ENCODE measurements at places on chromosomes 6 and 20. TPM values are rescaled to one million over a fixed set of nuclear protein-coding genes. Genes with fewer than 3 reads are reported as not detected.

- no peak overlapping the region for H3K27ac ChIP-seq
- no peaks in the 10 kb centered on the region for H3K36me3 ChIP-seq
- no peak for DNase-seq
- no peak overlapping the region for H3K4me3 ChIP-seq
- no peaks in the 10 kb centered on the region for H3K4me1 ChIP-seq
- H3K27me3 ChIP-seq: no peaks in the 10 kb centered on the region
Observed at GRCh38 chr6:91485047-91485446, 898.2 kb upstream of the MAP3K7 start.

- H3K27me3 ChIP-seq: peaks cover 35% of the 10 kb centered on the region
- no peak for DNase-seq
- peaks cover 5% of the 10 kb centered on the region for H3K36me3 ChIP-seq
- peak overlapping the region; percentile 37 for H3K27ac ChIP-seq
- no peak overlapping the region for H3K4me3 ChIP-seq
Observed at GRCh38 chr6:14655201-14656061, 537.9 kb downstream of the CD83 start.

- H3K27me3 ChIP-seq: no peaks in the 10 kb centered on the region
- DNase-seq: peak; percentile 61
- H3K4me1 ChIP-seq: peaks cover 46% of the 10 kb centered on the region
Observed at GRCh38 chr6:73732845-73733675, 37.1 kb downstream of the CD109 start.

DNA sequence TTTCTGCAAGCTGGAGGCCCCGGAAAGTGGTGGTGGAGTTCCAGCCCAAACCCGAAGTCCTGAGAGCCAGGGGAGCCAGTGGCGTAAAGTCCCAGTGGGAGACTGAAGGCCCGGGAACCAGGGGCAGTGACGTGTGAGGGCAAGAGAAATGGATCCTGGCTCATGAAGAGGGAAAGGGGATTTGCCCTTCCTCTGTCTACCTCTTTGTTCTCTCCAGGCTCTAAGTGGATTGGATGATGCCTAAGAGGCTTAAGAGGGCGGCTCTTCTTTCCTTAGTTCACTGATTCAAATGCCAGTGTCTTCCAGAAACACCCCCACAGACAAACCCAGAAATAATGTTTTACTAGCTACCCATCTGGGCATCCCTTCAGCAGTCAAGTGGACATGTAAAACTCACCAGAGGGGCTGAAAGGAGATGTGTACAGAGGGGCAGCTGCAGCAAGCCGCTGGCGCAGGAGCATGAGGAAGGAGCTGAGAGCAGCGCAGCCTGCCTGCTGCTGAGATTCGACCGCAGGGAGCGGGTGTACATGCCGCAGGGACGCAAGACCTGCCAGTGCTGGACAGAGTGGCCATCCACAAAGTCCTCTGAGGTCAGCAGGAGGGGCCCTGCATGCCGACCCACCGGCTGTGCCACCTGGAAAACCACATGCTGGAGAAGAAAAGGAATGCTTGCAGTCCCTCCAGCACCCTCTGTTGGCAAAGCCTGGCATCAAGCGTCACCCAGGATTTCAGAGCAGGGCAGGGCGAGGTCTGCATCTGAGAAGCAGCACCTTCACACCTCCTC is 29.5 kb downstream of the CDYL start:
- no peak overlapping the region for H3K4me3 ChIP-seq
- H3K27me3 ChIP-seq: peaks cover 2% of the 10 kb centered on the region
- H3K36me3 ChIP-seq: no peaks in the 10 kb centered on the region
- no peak for DNase-seq

DNA sequence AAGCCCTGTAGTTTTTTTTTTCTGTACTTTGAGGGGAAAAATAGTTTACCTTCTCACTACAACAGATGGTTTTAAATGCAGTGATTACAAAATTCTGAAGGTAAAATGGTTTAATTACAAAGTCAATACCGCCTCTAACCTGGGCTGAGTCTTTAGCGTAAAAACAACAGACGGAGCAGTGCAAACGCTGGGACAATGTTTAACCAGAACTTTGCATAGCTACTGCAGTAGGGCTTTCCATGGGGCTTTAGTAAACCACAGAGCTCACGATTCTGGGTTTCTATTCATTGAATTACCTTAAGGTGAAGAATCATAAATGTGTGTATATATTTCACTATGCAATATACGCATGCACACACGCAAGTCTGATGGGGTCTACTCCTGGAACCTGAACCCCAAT is 77.9 kb downstream of the RFX6 start:
- no peak overlapping the region for H3K4me3 ChIP-seq
- no peak overlapping the region for H3K27ac ChIP-seq
- no peaks in the 10 kb centered on the region for H3K36me3 ChIP-seq

GRCh38 chr20:47274401-47275108 is 81.9 kb downstream of the ZMYND8 start:
- H3K36me3 ChIP-seq: peaks cover 34% of the 10 kb centered on the region
- H3K4me3 ChIP-seq: peak overlapping the region; percentile 69
- H3K4me1 ChIP-seq: peaks cover 56% of the 10 kb centered on the region

- H3K27me3 ChIP-seq: no peaks in the 10 kb centered on the region
- H3K4me3 ChIP-seq: no peak overlapping the region
- H3K4me1 ChIP-seq: peaks cover 5% of the 10 kb centered on the region
- no peak for DNase-seq
- no peaks in the 10 kb centered on the region for H3K36me3 ChIP-seq
Observed at GRCh38 chr6:63740709-63741108, 105.1 kb downstream of the PHF3 start.

DNA sequence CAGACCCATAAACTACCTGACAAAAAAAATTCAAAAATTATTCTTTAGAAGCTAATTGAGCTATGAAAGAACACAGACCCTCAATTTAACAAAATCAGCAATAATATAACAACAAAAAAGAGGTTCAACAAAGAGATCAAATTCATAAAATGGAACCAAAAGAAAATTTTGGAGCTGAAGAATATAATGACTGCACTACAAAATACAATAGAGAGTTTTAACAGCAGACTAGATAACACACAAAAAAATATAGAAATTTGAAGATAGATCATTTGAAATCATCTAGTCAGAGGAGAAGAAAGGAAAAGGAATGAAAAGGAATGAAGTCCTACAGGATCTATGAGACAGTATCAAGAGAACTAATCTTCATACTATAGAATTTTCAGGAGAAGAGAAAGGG is 422.1 kb downstream of the PAX1 start:
- H3K4me1 ChIP-seq: no peaks in the 10 kb centered on the region
- H3K27me3 ChIP-seq: no peaks in the 10 kb centered on the region
- no peak for DNase-seq
- H3K36me3 ChIP-seq: no peaks in the 10 kb centered on the region

DNA sequence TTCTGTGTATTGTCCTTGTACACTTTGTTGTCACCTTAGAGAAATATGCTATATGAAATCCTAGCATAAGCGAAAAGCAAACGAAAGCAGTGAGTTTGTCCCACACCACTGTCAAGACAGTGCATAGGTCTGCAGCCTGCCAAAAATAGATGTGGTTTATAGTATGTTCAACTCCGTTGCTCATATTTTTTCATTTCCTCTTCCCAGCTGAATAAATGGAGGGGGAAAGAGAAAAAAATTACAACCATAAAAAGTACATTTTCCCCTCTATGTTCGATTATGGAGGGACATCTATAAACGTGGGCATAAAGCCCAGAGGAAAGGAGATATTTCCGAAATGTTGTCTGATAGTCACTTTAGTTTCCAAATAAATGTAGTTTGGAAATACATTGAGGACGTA is 25.8 kb downstream of the PRL start:
- no peaks in the 10 kb centered on the region for H3K27me3 ChIP-seq
- DNase-seq: no peak
- H3K4me1 ChIP-seq: no peaks in the 10 kb centered on the region
- no peak overlapping the region for H3K4me3 ChIP-seq

- H3K36me3 ChIP-seq: no peaks in the 10 kb centered on the region
- H3K4me3 ChIP-seq: no peak overlapping the region
- no peak overlapping the region for H3K27ac ChIP-seq
Observed at GRCh38 chr6:147438758-147439528, 69.5 kb upstream of the SAMD5 start.

DNA sequence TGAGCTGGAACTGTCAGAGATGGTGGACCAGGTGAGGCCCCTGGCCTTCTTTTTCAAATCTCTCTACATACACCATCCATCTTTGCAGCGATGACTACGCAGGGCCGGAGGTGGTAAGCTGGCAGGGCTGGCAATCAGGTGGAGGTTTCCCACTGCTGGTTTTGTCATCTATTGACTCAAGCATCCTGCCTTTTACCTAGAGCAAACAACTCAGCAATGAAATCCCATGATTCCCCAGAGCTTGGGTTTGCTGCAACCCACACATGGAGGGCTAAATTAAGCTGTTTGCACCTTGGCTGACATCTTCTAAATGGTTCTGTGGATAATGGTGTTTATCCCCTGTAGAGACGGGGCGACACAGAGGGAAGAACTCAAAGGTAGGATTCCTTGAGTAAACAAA is 170.2 kb downstream of the SCP2D1 start:
- H3K4me3 ChIP-seq: no peak overlapping the region
- no peak for DNase-seq
- H3K4me1 ChIP-seq: no peaks in the 10 kb centered on the region
- H3K27me3 ChIP-seq: no peaks in the 10 kb centered on the region
- no peak overlapping the region for H3K27ac ChIP-seq

GRCh38 chr6:73503027-73503772 is 17.6 kb downstream of the EEF1A1 start:
- H3K4me1 ChIP-seq: no peaks in the 10 kb centered on the region
- H3K36me3 ChIP-seq: peaks cover 18% of the 10 kb centered on the region
- no peak overlapping the region for H3K27ac ChIP-seq
- DNase-seq: no peak
- H3K4me3 ChIP-seq: no peak overlapping the region
- H3K27me3 ChIP-seq: no peaks in the 10 kb centered on the region

DNA sequence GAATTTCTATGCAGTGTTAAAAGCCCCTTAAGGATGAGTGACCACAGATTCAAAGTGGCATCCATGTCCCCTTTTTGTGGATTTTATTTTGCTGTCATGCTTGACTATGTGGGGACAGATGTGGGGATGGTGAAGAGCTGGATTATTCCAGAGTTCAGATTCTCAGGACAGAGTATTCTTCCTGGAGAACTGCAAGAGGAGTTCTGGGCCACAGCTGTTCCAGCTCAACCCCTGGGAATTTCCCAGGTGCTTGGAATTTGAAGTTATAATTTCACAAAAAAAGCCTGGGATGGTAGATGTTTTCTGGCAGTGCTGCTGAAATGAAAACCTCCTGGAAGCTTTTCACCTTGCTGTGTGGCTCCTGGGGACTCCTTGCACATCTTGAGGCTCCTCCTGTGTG is 671.8 kb upstream of the MARCKS start:
- no peaks in the 10 kb centered on the region for H3K27me3 ChIP-seq
- H3K27ac ChIP-seq: no peak overlapping the region

DNA sequence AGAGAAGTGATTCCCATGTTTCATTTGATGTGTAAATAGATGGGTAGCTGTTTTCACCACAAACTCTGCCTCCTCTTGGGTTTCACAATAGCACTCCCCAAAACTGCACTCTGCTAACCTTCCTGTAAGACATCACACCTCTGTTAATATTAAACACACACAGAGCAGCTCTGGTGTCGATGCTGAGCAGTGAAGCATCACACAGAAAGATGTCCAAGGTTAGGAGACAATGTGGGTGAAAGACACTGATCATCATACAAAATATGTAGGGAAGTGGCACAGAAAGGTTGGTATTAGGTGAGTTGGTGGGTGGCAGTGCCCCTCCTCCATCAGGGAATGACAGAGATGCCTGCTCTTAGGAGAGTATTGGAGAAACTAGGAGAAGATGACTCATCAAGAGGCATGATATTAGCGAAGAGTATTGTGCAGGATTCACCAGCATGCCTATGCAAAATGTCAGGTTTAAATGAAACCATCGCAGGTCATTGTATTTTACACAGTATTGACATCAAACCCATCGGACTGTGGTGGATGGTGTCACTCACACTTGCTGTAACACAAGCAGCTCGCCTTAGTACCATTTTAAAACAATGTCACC is 199.7 kb downstream of the TBXT start:
- no peaks in the 10 kb centered on the region for H3K4me1 ChIP-seq
- no peak overlapping the region for H3K27ac ChIP-seq
- H3K4me3 ChIP-seq: no peak overlapping the region
- no peak for DNase-seq
- no peaks in the 10 kb centered on the region for H3K27me3 ChIP-seq

DNA sequence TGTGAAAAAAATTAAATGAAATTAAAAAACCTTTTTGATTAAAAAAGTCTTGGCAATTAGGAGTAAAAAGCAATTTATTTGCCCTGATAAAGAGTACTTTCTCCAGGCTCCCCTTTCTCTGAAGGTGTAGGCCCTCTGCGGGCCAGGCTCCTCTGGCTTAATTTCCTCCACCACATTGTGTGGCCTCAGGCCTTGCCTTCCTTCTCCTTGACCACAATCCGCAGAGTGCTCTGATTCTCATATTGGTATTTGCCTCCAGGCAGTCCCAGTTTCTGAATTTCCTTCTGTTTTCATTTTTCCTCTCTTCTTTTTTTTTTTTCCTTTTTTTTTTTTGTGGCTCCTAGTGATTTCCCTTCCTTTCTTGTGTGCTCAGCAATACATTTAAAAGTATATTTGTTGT is 96.4 kb downstream of the AIG1 start:
- no peaks in the 10 kb centered on the region for H3K4me1 ChIP-seq
- no peak overlapping the region for H3K4me3 ChIP-seq
- no peaks in the 10 kb centered on the region for H3K36me3 ChIP-seq
- peaks cover 2% of the 10 kb centered on the region for H3K27me3 ChIP-seq
- no peak for DNase-seq
- H3K27ac ChIP-seq: no peak overlapping the region

DNA sequence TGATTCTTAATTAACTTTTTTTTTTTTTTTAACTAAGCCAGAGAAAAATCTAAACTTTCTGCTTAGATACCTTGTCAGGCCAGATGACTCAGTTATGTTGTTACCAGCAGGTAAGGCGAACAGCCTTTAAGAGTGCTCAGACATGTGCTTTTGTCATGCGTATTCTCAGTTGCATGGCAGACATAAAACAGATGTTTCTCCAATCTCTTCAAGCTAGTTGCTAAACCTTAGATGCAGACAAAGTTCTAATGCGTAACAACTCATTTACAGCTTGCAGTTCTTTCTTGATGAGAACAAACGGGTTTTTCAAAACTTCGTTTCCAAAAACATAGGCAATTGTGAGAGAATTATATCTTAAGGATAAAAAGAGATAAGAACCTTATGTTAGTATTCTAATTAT is 49.6 kb upstream of the GFRAL start:
- no peaks in the 10 kb centered on the region for H3K27me3 ChIP-seq
- H3K36me3 ChIP-seq: no peaks in the 10 kb centered on the region
- DNase-seq: no peak
- no peak overlapping the region for H3K4me3 ChIP-seq

DNA sequence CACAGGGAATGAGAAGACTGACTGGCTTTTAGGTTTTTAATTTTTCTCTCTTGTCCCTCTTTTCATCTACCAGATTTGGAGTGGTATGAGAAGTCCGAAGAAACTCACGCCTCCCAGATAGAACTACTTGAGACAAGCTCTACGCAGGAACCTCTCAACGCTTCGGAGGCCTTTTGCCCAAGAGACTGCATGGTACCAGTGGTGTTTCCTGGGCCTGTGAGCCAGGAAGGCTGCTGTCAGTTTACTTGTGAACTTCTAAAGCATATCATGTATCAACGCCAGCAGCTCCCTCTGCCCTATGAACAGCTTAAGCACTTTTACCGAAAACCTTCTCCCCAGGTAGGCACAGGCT is 644 bp downstream of the MAD2L1BP start:
- no peaks in the 10 kb centered on the region for H3K27me3 ChIP-seq
- DNase-seq: no peak
- peaks cover 48% of the 10 kb centered on the region for H3K4me1 ChIP-seq
- H3K27ac ChIP-seq: peak overlapping the region; percentile 90
- H3K36me3 ChIP-seq: peaks cover 29% of the 10 kb centered on the region
- H3K4me3 ChIP-seq: peak overlapping the region; percentile 94

Gene CLIC5
- total RNA-seq: 1.3 TPM

Gene GRIK2
- total RNA-seq: not detected

Gene LAMP5
- not detected for total RNA-seq

Measured in activated T-helper 1 cell treated with anti-CD3 and anti-CD28 coated beads, Interleukin-12 subunit alpha, Interleukin-12 subunit beta, Interleukin-2, Interleukin-4 antibody, amounts not matched to agents 30 ng/mL and 10 ng/mL and 1 ng/mL, durations not matched to agents 14 hours and 24 hours and 36 hours (primary cell).